ENCODE measurements at places on chromosomes 6 and 20. TPM values are rescaled to one million over a fixed set of nuclear protein-coding genes. Genes with fewer than 3 reads are reported as not detected.

- DNase-seq = no peak
- peaks cover 8% of the 10 kb centered on the region for H3K27me3 ChIP-seq
These were observed 125.0 kb upstream of the CD93 start for GRCh38 chr20:23211164-23211563.

SEMG1 gene
- not detected for total RNA-seq

BLTP3A gene
- 22.1 TPM for total RNA-seq

DNA sequence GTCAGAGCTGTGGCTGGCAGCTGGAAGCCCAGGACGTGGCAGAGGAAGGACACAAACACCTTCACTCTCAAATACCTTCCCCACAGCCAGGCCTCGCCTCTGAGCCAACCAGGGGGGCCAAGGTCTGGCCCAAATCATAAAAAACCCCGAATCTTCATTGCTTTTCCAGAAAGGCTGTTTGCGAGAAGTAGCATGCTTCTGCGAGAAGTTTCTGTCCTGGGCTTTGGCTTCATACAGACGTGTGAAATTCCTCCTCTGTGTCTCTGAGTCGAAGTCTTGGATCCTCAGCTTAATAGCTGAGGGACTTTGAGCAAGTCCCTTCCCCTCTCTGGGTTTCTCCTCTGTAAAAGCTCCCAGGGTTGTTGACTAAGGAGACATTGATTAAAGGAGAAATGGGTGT is 63.0 kb downstream of the CHMP4B start:
- H3K36me3 ChIP-seq = no peaks in the 10 kb centered on the region
- no peak overlapping the region for H3K27ac ChIP-seq
- no peaks in the 10 kb centered on the region for H3K27me3 ChIP-seq

DLL1 gene
- 1.7 TPM for total RNA-seq

DNA sequence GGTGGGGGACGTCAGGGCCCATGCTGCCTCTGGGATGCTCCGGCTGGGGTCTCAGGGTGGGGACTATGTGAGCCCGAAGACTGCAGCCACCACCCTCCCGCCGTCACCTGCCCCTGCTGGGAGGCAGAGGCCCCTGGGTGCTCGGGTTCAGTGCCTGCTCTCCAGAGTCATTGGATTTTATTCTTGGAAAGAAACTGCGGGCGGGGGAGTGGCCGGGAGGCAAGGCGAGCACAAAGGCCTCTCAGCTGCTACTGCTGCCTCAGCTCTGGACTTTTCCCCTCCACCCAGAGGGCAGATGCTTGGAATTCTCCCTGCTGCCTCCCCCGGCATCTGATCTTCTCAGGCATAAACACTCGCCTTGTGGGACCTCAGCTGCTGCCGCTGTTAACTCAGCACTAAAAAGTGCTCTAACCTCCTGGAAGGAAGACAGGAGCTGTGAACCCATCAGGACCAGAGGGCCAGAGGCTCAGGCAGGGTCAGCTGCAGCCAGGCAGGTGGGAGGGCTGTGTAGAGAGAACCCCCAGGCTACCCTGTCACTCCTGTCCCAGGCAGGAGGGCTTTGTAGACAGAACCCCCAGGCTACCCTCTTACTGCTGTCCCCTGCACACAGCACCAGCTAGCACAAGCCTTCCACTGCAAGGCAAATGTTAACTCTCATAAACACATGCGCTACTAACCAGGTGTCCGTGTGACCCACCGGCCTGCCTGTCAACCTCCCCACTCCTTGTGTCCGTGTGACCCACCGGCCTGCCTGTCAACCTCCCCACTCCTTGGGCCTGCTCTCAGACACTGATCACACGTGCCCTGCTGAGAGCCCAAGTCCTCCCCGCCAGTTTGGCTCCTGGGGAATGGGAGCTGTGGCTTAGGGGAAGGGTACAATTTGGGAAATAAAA is 9.4 kb upstream of the FRMD1 start:
- no peaks in the 10 kb centered on the region for H3K36me3 ChIP-seq
- H3K4me3 ChIP-seq = no peak overlapping the region

APOBEC2 gene
- not detected for total RNA-seq

DNA sequence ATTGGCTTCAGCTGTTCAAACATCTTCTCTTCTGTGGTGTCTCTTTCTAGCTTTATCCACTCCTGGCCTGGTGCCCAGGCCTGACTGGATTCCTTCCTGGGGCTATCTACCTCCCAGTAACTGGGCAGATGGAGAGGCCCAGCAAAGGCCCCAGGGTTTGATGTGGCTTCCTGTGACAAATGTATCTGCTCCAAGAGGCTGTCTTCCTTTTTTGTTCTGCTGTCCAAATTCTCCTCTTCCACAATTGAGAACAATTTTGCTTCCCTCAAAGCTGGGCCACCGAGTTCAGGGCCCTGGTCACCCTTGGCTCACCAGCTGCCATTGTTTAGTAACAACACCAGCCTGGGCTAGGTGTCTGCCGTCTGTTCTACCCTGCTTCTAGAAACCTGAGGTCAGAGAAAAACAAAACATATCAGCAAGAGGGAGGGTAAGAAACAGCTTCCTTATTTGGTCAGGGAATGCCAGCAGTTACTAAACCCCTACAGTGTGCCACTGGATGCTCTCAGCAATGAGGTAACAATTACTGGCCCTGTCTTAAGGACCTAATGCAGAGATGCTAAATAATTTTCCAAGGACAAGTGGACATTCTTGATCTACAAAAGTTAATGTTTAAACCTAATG is 3.9 kb downstream of the ZFP57 start:
- H3K4me1 ChIP-seq = peaks cover 24% of the 10 kb centered on the region
- H3K4me3 ChIP-seq = no peak overlapping the region
- H3K36me3 ChIP-seq = no peaks in the 10 kb centered on the region
- no peak overlapping the region for H3K27ac ChIP-seq

- peaks cover 37% of the 10 kb centered on the region for H3K4me1 ChIP-seq
- H3K36me3 ChIP-seq = no peaks in the 10 kb centered on the region
- no peak overlapping the region for H3K27ac ChIP-seq
- DNase-seq = no peak
- peaks cover 50% of the 10 kb centered on the region for H3K27me3 ChIP-seq
These were observed 2.1 kb upstream of the MUC22 start for GRCh38 chr6:31008165-31008564.

DNA sequence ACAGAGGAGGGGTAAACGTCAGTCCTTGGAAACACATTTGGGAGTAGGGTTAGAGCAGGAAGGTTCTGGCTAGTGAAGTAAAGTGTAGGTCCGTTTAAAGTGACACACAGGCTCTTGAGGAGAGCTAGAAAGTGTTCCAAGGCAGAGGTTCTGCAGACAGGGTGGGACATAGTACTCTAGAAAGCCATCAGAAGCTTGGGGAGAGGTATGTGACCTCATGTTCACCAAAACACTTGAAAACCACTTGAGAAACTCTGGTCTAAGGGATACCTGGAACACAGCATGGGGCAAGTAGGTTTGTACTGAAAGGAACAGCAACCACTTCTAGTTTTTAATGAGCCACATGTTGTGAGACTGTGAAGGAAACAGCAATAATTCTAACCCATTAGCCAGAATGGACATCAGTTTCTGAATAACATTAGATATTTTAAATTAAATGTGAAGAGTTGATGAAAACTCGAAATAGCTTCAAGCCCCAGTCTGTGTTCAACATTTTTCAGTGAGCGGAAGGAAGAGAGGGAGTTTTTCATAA is 49.0 kb downstream of the SOBP start:
- peaks cover 25% of the 10 kb centered on the region for H3K27me3 ChIP-seq
- H3K36me3 ChIP-seq = no peaks in the 10 kb centered on the region
- no peak for DNase-seq

GRCh38 chr20:39873286-39873685 is 815.8 kb downstream of the MAFB start:
- no peak overlapping the region for H3K4me3 ChIP-seq
- no peaks in the 10 kb centered on the region for H3K27me3 ChIP-seq
- no peaks in the 10 kb centered on the region for H3K36me3 ChIP-seq
- H3K27ac ChIP-seq = no peak overlapping the region

CGA gene
- total RNA-seq = not detected

DNA sequence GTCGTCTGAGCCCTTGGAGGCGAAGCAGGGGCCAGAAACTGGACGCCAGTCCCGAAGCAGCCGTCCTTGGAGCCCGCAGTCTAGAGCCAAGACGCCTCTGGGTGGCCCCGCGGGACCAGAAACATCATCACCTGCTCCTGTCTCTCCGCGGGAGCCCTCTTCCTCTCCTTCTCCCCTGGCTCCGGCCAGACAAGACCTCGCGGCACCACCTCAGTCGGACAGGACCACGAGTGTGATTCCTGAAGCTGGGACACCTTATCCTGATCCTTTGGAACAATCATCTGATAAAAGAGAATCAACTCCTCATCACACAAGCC is 416 bp downstream of the RSPH4A start:
- DNase-seq = peak; percentile 13
- no peaks in the 10 kb centered on the region for H3K36me3 ChIP-seq
- H3K4me1 ChIP-seq = peaks cover 16% of the 10 kb centered on the region
- peaks cover 23% of the 10 kb centered on the region for H3K27me3 ChIP-seq

PACRG gene
- not detected for total RNA-seq

DNA sequence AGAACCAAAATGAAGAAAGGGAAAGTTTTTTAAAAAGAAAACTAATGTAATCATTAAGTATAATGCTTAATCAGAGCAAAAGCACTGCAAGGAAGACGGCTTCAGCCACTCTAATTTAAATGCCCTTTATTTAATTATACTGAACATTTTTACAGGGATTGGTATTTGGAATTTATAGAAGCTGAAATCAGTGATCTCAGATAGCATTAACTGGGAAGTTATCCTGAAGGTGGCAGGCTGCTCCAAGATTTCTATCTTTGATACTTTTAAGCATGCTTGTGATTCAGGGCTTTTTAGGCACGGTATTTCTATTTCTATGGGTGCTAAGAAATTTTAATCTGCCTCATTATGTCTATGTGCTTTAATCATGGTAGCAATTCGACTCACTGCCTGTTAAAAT is 1.3 kb upstream of the NDUFAF4 start:
- H3K4me1 ChIP-seq = peaks cover 28% of the 10 kb centered on the region
- H3K36me3 ChIP-seq = peaks cover 11% of the 10 kb centered on the region
- H3K4me3 ChIP-seq = no peak overlapping the region

DNA sequence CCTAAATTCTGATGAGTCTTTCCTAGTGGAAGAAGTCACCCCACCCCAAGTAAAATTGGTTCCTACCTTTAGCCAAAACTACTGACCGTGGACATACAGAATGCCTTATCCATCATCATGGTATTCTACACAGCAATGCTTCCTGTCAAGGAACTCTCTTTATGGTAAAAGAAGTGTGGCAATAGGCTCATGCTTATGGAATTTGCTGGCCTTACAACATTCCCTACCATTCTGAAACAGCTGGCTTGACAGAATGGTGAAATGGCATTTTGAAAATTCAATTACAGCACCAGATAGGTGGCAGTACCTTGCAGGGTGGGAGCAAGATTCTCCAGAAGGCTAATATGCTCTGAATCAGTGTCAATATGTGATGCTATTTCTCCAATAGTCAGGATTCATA is 41.8 kb upstream of the BACH2 start:
- H3K4me1 ChIP-seq = no peaks in the 10 kb centered on the region
- DNase-seq = no peak
- H3K4me3 ChIP-seq = no peak overlapping the region
- peaks cover 6% of the 10 kb centered on the region for H3K27me3 ChIP-seq
- H3K36me3 ChIP-seq = peaks cover 6% of the 10 kb centered on the region

RAMACL gene
- total RNA-seq = 1.4 TPM

GRCh38 chr20:6075428-6076219 is 21.8 kb upstream of the LRRN4 start:
- no peaks in the 10 kb centered on the region for H3K27me3 ChIP-seq
- DNase-seq = no peak
- H3K27ac ChIP-seq = no peak overlapping the region
- H3K4me3 ChIP-seq = no peak overlapping the region

- no peak overlapping the region for H3K27ac ChIP-seq
- no peak overlapping the region for H3K4me3 ChIP-seq
- H3K27me3 ChIP-seq = peaks cover 9% of the 10 kb centered on the region
- H3K4me1 ChIP-seq = no peaks in the 10 kb centered on the region
- no peak for DNase-seq
- H3K36me3 ChIP-seq = peaks cover 18% of the 10 kb centered on the region
These were observed 160.5 kb downstream of the ADGRG6 start for GRCh38 chr6:142462260-142462659.

- no peak for DNase-seq
- H3K4me3 ChIP-seq = no peak overlapping the region
- H3K4me1 ChIP-seq = no peaks in the 10 kb centered on the region
These were observed 160.2 kb downstream of the PHF3 start for GRCh38 chr6:63795826-63796225.

TRIM27 gene
- total RNA-seq = 50.7 TPM

- H3K27me3 ChIP-seq = no peaks in the 10 kb centered on the region
- H3K36me3 ChIP-seq = no peaks in the 10 kb centered on the region
- DNase-seq = no peak
- H3K27ac ChIP-seq = no peak overlapping the region
These were observed 60.1 kb downstream of the SEL1L2 start for GRCh38 chr20:13930281-13930680.

IMPG1 gene
- not detected for total RNA-seq

DNA sequence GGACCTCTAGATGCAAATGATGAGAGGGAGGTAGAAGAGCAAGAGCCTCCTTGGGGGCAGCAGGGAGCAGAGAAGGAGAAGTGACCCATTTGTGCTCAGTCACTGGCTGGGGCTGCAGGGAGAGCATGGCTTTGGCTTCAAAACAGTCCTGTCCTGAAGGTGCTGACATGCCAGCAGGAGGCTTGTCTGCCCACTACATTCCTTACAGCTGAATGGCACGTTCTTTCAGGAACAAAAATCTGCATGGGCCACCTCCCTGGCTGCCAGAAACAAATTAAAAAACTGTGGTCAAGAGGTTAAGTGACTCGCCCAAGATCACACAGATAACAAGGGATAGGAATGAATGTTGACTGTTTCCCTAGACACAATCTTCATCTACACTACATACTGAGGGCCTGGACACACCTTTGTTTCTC is 188.8 kb downstream of the HIVEP2 start:
- H3K36me3 ChIP-seq = peaks cover 45% of the 10 kb centered on the region
- DNase-seq = no peak
- H3K27me3 ChIP-seq = no peaks in the 10 kb centered on the region
- no peak overlapping the region for H3K4me3 ChIP-seq
- H3K4me1 ChIP-seq = peaks cover 33% of the 10 kb centered on the region
- peak overlapping the region; percentile 75 for H3K27ac ChIP-seq

DNA sequence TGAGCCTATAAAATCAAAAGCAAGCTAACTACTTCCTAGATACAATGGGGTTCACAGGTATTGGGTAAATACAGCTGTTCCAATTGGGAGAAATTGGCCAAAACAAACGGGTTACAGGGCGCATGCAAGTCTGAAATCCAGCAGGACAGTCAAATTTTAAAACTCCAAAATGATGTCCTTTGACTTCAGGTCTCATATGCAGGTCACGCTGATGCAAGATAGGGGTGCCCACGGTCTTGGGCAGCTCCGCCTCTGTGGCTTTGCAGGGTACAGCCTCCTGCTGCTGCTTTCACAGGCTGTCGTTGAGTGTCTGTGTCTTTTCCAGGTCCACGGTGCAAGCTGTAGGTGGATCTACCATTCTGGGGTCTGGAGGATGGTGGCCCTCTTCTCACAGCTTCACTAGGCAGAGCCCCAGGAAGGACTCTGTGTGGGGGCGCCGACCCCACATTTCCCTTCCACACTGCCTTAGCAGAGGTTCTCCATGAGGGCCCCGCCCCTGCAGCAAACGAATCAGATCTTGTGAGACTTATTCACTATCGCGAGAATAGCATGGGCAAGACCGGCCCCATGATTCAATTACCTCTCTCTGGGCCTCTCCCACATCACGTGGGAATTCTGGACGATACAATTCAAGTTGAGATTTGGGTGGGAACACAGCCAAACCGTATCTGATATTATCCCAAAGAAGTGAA is 11.9 kb upstream of the SMIM29 start:
- H3K4me1 ChIP-seq = no peaks in the 10 kb centered on the region
- H3K27ac ChIP-seq = no peak overlapping the region
- DNase-seq = no peak

- H3K4me1 ChIP-seq = no peaks in the 10 kb centered on the region
- H3K36me3 ChIP-seq = no peaks in the 10 kb centered on the region
- no peak for DNase-seq
- H3K27me3 ChIP-seq = peaks cover 15% of the 10 kb centered on the region
- no peak overlapping the region for H3K27ac ChIP-seq
These were observed 44.2 kb upstream of the TNFRSF21 start for GRCh38 chr6:47353871-47354270.

TMEM244 gene
- not detected for total RNA-seq

TEAD3 gene
- 1.9 TPM for total RNA-seq
